ENCODE measurements at places on chromosomes 7 and 10.

GRCh38 chr10:97974526-97975525 lies 55.6 kb downstream of the CRTAC1 start:
- no peak for DNase-seq

DNA sequence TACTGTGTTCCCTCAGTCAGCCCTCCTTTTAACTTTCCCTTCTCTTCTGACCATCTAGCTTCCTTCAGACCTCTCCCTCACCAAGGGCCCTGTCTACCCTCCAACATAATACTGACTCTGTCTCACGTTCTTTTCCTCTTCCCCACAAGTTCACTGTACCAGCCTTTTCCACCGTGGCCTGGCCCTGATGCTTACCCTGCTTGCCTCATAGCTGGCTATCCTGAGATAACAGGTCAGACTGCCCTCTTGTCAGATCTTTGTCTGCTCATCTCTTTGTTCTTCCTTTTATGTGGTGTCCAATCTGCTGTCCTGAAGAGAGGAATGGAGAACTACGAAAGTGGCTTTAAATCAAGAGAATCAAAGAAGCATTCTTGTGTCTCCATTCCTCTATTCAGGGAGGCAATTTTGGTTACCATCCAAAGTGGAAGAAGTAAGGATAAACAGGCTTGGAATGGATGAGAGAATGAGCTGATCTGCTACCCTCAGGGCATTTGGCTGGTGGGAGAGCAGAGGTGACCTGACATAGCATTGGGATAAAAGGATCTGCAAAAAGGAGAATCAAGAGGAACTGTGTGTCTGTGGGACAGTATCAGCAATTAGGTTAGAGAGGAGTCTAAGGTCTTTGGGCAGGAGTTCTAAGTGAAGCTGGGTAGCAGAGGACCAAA lies 8.1 kb downstream of the BTAF1 start:
- DNase-seq: no peak

DNA sequence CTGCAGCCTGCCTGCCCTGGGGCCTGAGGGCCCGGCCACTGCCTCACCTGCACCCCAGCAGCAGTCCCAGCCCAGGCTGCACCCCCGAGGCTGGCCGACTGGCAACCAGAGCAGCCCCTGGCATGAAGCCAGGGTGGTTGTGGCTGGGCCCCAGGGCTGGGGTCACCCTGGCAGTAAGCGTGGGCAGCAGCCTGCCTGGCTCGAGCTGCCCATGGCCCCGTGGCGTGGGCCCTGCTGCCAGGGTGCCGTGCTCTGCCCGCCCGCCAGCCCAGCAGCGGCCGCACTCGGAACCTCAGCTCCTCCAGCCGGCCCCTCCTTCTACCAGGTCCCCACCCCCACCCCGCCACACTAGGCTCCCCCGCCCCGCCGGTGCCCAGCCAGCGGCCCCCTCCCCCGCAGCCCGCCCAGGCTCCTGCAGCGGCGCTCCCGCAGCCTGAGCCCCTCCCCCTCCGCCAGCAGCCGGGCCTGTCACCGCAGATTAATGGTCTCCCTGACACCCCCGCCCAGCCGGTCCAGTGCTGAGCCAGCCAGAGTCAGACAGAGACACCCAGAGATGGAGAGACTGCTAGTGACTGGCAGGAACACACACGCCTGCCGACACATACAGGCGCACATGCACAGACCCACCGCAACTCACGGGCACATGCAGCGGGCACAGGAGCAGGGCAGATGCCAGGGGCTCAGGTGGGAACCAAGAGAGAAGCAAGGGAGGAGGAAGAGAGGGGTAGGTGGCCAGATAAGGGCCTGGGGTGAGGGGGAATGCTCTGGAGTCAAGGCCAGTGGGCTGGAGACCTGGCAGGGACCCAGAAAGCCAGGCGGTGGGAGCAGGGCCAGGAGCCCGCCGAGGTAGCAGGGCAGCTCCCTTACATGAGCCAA lies 22.4 kb downstream of the KCNH2 start:
- DNase-seq: no peak

- DNase-seq: peak; percentile 91
Observed at GRCh38 chr7:604001-604883, 84.6 kb upstream of the PDGFA start.

GRCh38 chr10:119496273-119496672 lies 46.2 kb downstream of the RGS10 start:
- DNase-seq: no peak

DNA sequence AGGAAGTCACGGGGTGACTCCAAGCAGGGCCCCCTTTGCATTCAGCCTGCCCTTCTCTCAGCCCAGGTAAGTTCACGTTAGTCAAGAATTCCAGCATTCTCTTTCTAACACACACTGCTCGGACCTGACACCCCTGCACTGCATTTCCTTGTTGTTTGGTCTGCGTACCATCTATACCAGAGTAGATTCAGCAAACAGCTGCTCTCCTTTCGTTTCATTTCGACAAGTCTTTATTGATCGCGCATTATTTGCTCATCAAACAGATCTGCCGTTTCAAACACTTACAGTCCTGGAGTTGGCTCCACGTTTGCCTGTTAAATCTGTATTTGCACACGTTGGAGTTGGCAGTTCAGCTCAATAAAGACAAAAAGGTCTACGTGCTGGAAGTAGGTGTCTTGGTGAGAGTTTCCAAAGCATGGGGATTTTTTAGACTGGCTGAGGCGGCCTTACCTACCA lies 495.1 kb downstream of the RPS24 start:
- DNase-seq: no peak

GRCh38 chr7:2114052-2114451 lies 118.7 kb downstream of the MAD1L1 start:
- DNase-seq: no peak

DNA sequence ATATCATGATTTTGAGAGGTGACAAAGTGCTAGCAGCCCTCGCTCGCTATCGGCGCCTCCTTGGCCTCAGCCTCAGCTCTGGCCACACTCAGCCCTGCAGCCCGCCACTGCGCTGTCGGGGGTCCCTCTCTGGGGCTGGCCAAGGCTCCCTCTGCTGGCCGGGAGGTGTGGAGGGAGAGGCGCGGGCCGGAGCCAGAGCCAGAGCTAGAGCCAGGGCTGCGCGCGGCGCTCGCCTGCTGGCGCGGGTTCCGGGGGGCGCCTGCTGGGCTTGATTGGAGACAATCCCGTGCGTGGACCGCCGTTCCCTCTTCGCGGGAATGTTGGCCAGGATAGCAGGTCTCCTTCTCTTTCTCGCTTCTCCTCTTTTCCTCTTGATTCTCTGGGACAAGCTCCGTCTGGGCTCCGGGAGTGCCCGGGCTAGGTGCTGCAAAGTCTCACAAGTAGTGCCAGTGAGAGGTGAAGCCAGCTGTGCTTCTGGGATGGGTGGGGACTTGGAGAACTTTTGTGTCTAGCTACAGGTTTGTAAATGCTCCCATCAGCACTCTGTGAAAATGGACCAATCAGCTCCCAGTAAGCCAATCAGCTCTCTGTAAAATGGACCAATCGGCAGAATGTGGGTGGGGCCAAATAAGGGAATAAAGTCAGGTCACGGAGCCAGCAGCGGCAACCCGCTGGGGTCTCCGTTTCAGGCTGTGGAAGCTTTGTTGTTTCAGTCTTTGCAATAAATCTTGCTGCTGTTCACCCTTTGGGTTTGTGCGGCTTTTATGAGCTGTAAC lies 43.4 kb upstream of the ELMO1 start:
- DNase-seq: no peak

GRCh38 chr7:116686812-116687419 lies 14.9 kb downstream of the MET start:
- no peak for DNase-seq

DNA sequence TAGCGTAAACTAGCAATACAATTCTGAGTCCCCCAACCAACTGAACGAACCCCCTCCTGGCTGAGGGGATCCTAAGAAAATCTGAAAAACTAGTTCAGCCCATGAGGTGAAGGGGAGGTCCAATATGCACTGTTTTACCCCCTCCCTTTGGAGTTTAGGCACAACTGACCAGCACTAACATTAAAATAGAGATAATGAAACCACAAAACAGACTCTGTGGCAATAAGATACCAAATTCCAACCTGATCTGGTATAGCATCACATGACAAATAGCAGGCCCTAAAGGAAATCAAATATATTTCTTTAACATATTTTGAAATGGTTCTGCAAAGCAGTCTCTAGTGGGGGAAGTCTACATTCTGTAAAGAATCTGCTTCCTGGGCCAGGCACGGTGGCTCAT lies 522.5 kb downstream of the TYW1 start:
- DNase-seq: no peak

DNA sequence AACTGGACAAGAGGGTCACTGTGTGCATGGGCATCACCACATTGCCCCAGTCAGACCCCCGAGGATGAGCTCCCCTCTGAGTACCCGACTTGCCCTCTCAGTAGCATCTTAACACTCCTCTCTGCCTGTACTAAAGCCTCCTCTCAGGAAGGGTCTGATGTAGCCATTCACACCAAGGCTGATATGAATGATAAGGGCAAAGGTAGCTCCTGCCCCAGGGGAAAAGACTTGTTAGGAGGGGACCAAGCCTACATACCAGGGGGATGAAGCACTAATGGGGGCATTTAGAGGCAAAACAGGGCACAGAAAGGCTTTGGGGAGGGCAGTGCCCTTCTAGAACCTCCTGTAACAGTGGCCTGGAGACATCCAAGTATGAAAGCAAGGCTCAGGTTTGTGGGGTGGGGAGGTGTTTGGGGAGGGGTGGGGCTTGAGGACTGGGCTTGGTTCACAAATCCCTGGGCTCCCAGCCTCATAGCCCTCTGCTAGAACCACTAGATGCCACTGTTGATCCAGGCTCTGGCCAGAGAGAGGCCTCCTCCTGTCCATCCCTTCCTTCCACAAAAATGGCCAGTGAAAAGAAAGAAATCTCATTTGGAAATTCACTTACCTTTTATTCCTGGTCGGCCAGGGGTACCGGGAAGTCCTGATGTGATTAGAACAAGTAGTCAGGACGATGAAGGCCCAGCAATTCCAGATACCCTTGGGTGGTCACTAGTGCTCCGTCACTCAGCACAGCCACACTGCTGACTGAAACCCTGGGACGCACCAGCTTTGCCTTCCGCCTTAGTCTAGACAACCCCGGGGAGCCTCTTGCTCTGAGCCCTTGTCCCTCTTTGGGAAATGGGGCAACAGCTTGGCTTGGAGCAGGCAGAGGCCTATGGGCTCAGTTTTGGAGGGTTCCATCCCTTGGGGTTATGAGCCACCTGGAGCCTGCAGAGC lies 40.3 kb downstream of the COL17A1 start:
- no peak for DNase-seq

- no peak for DNase-seq
Observed at GRCh38 chr10:105284476-105285215, 643.6 kb downstream of the SORCS3 start.

- DNase-seq: no peak
Observed at GRCh38 chr7:31783221-31783620, 96.2 kb downstream of the PPP1R17 start.

DNA sequence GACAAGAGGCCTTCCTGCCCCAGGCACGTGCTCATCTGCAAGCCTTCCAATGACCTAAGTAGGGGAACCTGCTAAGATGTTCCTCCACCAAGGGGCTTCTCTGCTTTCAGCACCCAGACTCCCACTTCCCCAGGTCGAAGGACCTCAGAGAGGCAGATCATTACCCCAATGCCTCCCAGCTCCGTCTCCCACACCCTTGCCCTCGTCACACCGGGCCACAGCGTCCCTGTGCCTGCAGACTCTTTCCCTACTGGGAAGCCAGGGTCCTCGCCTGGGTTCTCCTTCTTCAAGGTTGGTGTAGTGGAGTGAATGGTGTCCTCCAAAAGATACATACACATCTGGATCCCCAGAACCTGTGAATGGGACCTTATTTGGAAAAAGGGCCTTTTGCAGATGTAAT lies 151.9 kb downstream of the UBE2H start:
- no peak for DNase-seq

DNA sequence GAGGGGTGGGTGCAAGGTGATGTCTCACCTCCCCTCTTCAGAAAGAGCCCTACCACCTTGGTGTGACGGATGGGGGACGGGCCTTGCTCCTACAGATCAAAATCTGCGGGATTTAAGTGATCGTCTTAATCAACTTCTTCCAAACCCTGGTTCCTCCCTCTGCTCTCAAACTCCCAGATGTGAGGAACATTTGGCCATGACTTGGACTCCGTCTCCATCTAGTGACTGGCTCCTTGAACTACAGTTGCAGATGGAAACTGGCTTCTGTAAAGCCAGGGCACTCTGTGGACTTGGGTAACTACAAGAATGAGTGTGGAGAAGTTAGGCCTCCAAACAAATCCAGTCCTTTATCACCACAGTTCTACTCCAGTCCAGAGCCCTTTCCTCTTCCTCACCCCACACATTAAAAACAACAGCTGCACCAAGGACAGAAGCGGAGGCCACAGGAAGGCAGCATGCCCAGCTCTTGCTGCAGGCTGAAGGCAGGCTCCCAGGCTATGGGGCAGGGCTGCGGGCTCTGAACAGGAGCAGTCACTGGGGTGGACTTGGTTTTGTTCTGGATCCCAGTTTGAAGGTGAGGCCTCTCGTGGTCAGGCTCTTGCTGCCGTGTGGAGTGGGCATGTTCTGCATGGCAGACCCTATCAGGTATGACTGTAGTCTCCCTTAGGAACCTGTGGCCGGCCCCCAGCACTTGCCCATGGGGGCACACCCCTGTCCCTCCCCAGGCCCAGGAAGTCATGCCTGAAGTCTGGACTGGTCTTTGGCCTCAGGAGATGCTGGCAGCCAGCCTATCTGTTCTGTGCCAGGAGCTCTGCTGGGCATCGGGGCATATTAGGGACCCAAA lies 79.4 kb downstream of the VWC2 start:
- DNase-seq: no peak

- no peak for DNase-seq
Observed at GRCh38 chr10:127926455-127926854, 19.6 kb downstream of the PTPRE start.

GRCh38 chr7:120413164-120413563 lies 140.2 kb downstream of the KCND2 start:
- no peak for DNase-seq

DNA sequence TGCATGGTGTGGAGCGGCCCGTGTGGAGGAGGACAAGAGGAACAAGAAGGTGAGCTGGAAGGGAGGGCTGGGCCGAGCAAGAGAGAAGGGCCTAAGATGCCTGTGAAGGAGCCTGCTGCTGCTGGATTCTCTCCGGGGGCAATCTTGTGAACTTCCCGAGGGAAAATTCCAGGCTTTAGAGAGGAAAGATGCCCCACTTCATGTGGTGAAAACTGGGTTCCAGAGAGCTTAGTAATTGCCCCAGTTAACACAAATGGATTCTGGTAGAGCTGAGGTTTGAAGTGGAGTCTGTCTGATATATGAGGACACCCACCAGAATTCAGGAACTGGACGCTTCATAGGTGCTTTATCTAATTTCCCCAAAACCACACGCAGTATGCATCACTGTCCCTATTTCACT lies 114.1 kb upstream of the ZMIZ1 start:
- DNase-seq: no peak

DNA sequence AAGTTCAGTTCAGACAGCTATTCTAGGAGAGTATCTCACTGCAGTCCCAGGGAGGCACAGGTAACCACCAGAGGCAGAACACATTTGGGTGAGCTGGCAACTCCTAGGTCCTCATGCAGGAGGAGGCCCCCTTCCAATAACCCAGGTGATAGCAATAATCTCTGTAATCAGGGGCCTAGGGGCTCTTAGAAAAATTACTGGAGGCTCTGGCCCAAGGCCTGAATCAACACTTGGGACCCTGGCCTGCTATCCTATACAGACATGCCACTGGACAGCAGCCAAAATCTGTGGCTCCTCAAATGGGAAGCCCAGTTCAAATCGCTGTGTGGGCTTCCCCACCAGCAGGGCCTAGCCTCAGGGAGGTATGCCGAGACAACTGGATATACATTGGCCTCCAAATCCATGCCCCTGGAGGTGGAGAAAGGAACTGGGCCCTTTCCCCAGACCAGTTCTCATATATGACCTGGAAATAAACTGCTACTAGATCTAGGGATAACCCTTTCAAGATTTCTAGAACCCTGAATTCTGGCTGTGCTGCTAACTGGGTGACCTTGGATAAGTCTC lies 1.6 kb downstream of the AVPI1 start:
- no peak for DNase-seq

Data from effector CD4-positive, alpha-beta T cell (primary cell).